ENCODE measurements at places on chromosomes 4 and X. TPM values are rescaled to one million over a fixed set of nuclear protein-coding genes. Genes with fewer than 3 reads are reported as not detected.
A peak's percentile ranks its signal among the peaks of the same experiment; 100 is the strongest.

DNA sequence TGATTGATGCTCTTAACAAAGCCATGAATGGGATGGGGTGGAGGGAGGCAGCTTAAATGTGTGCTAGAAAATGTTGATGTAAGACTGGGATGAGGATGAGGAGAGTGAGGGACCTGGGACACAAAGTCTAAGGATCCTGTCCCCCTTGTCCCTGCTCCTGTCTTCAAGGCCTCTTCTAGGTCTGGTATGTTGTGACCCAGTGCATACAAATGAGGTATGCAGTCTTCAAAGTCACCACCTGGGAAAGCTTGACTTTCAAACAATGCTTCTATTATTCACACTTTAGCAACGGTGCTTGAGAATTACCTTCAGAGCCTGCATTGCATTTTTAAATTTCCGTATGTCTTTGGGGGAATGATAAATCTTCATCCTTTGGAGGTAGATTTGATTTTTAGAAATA, 88.4 kb upstream of the SLC34A2 start:
- no peak for DNase-seq
- H3K27me3 ChIP-seq, result no peaks in the 10 kb centered on the region
- no peaks in the 10 kb centered on the region for H3K4me1 ChIP-seq
- H3K36me3 ChIP-seq, result no peaks in the 10 kb centered on the region
- H3K4me3 ChIP-seq, result no peak overlapping the region

GRCh38 chr4:99437723-99438404, 2.7 kb upstream of the ADH7 start:
- H3K36me3 ChIP-seq, result no peaks in the 10 kb centered on the region
- no peak overlapping the region for H3K27ac ChIP-seq
- no peaks in the 10 kb centered on the region for H3K4me1 ChIP-seq
- DNase-seq, result no peak

DNA sequence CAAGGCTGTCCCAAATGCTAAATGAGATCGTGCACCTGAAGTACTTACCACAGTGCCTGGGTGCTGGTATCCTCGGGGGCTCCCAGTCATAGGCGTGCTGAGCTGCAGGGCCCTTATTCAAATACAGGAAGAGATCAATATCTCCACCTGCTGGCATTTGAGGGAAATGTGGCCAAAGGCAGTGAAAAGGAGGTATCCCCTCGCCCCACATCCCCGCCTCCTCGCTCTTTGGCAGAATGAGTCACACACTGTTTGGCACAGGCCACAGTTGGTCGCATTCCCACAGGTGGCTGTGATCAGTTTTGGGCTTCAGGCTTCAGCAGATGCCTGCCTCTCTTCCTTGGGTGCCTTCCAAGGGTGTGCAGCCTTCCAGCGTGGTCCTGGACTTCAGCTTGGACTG, 28.4 kb downstream of the ZNF185 start:
- H3K4me3 ChIP-seq, result no peak overlapping the region
- no peaks in the 10 kb centered on the region for H3K27me3 ChIP-seq
- no peaks in the 10 kb centered on the region for H3K36me3 ChIP-seq
- peak; percentile 66 for DNase-seq

DNA sequence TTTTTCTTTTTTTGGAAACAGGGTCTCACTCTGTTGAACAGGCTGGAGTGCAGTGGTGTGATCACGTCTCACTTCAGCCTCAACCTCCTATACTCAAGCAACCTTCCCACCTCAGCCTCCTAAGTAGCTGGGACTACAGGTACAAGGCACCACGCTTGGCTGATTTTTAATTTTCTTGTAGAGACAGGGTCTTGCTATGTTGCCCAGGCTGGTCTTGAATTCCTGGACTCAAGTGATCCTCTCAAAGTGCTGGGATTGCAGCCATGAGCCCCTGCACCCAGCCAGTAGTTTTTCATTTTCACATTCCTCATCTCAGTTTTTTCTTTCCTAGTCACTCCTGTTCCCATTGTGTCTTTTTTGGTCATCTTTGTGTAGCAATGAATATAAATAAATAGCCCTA, 11.1 kb downstream of the USO1 start:
- no peaks in the 10 kb centered on the region for H3K27me3 ChIP-seq
- H3K4me1 ChIP-seq, result peaks cover 13% of the 10 kb centered on the region
- DNase-seq, result no peak
- no peak overlapping the region for H3K4me3 ChIP-seq

DNA sequence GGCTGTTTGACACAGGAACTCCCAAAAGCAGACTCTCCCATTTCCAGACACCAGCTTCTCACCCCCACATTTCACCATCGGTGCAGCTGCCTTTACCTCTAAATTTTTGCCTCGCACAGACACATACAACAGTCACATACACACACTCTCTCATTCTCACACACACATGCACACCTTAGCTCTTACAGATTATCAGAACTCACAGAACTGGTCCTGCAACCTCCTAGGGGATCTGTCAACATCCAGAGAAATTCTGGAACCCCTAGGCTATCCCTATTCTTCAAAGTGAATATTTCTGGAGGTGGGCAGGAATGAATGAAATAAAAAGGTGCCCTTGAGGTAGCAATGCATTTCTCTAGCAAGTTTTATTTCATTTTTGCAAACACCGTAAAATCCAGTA, 4.1 kb downstream of the HS6ST2 start:
- H3K36me3 ChIP-seq, result no peaks in the 10 kb centered on the region
- no peak overlapping the region for H3K27ac ChIP-seq
- H3K27me3 ChIP-seq, result peaks cover 27% of the 10 kb centered on the region
- DNase-seq, result no peak

GRCh38 chrX:13652287-13652793, 601 bp upstream of the TCEANC start:
- H3K4me1 ChIP-seq, result peaks cover 21% of the 10 kb centered on the region
- no peaks in the 10 kb centered on the region for H3K27me3 ChIP-seq
- peak; percentile 53 for DNase-seq
- H3K27ac ChIP-seq, result peak overlapping the region; percentile 97
- H3K4me3 ChIP-seq, result peak overlapping the region; percentile 55

DNA sequence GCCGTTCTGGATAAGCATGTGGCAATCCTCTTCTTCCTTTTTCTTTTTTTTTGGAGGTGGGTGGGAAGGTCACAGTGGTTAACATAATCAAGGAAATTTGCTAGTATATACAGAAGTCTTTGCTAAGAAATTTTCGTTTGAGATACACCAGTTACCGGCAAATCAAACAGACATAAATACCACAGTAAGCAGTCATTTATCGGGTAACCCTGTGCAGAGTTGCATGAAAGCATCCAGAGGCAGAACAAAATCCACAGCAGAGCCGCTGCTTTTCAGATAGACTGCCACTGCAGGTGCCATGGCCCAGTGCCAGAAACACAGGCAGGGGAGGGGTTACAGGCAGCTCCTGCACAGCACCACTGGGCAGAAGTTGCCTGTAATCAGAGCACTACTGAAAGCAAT, 179.1 kb upstream of the MAB21L2 start:
- no peak overlapping the region for H3K4me3 ChIP-seq
- DNase-seq, result no peak
- no peaks in the 10 kb centered on the region for H3K36me3 ChIP-seq
- no peaks in the 10 kb centered on the region for H3K27me3 ChIP-seq
- no peak overlapping the region for H3K27ac ChIP-seq
- H3K4me1 ChIP-seq, result no peaks in the 10 kb centered on the region

DNA sequence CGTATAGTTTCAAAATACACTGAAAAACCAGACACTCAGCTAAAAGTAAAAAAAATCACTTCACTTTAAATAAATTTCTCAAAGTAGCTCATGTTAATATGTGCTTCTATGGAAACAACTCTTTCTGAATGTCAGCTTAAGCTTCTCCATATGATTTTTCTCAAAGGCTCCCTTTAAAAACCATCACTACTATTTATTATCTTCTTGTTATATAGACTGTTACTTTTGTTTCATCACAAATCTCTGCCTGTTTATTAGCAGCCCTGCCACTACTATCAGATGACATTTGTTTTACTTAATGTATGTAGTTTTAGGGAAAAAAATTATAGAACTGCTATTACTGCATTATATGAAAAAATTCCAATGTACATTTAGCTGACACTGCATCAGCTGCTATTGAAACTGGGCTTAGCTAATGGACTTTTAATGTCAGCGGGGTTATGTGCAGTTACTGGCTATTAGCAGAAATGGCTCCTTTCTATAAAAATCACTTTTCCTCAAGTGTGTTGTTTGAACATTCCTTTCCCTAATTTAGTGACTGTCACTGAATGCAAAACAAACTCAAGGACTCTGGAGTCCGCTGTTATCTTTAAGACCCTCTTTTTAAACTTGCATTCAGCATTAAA, 10.8 kb downstream of the UNC5C start:
- no peaks in the 10 kb centered on the region for H3K4me1 ChIP-seq
- no peak for DNase-seq
- H3K4me3 ChIP-seq, result no peak overlapping the region
- no peak overlapping the region for H3K27ac ChIP-seq
- no peaks in the 10 kb centered on the region for H3K36me3 ChIP-seq

GRCh38 chr4:20926529-20926928, 226.3 kb downstream of the PACRGL start:
- no peaks in the 10 kb centered on the region for H3K27me3 ChIP-seq
- H3K4me3 ChIP-seq, result no peak overlapping the region
- DNase-seq, result no peak

DNA sequence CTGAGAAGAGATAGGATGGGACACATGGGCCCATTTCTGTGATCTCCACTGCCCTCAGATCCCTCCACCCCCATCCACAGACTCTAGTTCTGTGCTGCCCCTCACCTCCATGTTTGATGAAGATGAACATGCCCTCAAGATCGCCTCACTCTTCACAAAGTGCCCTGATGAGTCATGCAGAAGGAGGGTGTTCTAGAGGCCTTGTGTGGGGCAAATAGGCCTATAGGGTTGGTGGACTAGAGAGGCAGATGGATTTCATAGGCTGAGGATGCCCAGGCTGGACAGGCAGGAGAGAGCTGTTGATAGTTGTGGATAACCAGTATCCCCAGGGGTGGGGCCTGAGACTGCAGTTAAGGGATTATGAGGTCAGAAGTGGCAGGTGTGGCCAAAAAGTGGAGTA, at the start of gene CXorf65:
CXorf65 (minus strand) TSS at position 314 of the 400 bp plus-strand sequence; CDS start at position 130, 184 bp downstream.
- H3K27me3 ChIP-seq, result no peaks in the 10 kb centered on the region
- no peaks in the 10 kb centered on the region for H3K4me1 ChIP-seq
- H3K4me3 ChIP-seq, result no peak within 1 kb of the TSS
- no peaks in the 10 kb centered on the region for H3K36me3 ChIP-seq

- 0 out of 2 replicates have a peak, but pooled peaks cover 3% of the 10 kb centered on the region for H3K36me3 ChIP-seq
- no peak overlapping the region for H3K4me3 ChIP-seq
- no peak for DNase-seq
- H3K27me3 ChIP-seq, result no peaks in the 10 kb centered on the region
- no peaks in the 10 kb centered on the region for H3K4me1 ChIP-seq
These were observed 62.2 kb downstream of the EVC start for GRCh38 chr4:5773271-5773555.

DNA sequence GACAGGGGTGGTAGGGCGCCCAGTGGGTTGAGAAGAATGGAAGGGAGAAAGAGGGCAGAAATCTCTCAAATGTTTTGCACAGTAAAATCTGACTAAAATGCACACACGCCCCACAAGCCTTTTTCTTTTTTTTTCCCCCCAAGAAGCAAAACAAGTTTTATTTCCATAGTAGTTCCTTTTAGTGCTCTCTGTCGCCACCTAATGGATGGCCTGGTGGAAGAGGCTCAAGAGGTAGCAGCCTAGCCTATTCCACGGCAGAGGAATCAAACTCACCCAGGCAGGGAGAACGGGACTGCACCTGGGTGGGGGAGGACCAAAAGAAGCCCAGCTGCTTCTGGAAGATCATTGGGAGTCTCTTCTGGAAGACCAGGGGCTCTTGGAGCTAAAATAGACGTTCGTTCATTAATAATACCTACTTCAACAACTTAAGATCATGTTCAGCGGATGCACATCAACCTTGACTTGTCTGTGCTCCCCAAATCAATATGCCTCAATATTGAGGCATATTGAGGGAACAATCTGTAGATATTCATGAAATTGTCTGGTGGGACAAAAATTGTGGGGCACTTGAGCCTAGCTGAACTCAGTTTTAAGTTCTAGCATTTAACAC, 31.6 kb upstream of the IRAK1 start:
- H3K36me3 ChIP-seq, result peaks cover 4% of the 10 kb centered on the region
- H3K4me3 ChIP-seq, result no peak overlapping the region
- H3K4me1 ChIP-seq, result peaks cover 18% of the 10 kb centered on the region
- H3K27me3 ChIP-seq, result no peaks in the 10 kb centered on the region
- H3K27ac ChIP-seq, result no peak overlapping the region

GRCh38 chr4:106753426-106753825, 282.7 kb downstream of the DKK2 start:
- no peak for DNase-seq
- no peak overlapping the region for H3K27ac ChIP-seq
- no peaks in the 10 kb centered on the region for H3K4me1 ChIP-seq
- H3K4me3 ChIP-seq, result no peak overlapping the region
- no peaks in the 10 kb centered on the region for H3K27me3 ChIP-seq

- H3K27ac ChIP-seq, result no peak within 1 kb of the TSS
- no peaks in the 10 kb centered on the region for H3K27me3 ChIP-seq
- DNase-seq, result no peak
- no peak within 1 kb of the TSS for H3K4me3 ChIP-seq
- H3K36me3 ChIP-seq, result peaks cover 14% of the 10 kb centered on the region
These were observed at the start of gene ARHGAP4 for GRCh38 chrX:153925739-153926551. TSS of gene ARHGAP4 (minus strand) at chrX:153926264. CDS start at chrX:153926202, 62 bp downstream.

GRCh38 chr4:140094438-140095420, 59.3 kb downstream of the MAML3 start:
- H3K4me3 ChIP-seq, result no peak overlapping the region
- H3K27ac ChIP-seq, result peak overlapping the region; percentile 84
- H3K36me3 ChIP-seq, result no peaks in the 10 kb centered on the region
- peaks cover 95% of the 10 kb centered on the region for H3K4me1 ChIP-seq
- H3K27me3 ChIP-seq, result no peaks in the 10 kb centered on the region
- DNase-seq, result peak; percentile 74

- no peak overlapping the region for H3K27ac ChIP-seq
- no peaks in the 10 kb centered on the region for H3K36me3 ChIP-seq
- no peak for DNase-seq
- H3K4me3 ChIP-seq, result no peak overlapping the region
- H3K4me1 ChIP-seq, result no peaks in the 10 kb centered on the region
These were observed 88.4 kb downstream of the ARX start for GRCh38 chrX:24927372-24927771.

DNA sequence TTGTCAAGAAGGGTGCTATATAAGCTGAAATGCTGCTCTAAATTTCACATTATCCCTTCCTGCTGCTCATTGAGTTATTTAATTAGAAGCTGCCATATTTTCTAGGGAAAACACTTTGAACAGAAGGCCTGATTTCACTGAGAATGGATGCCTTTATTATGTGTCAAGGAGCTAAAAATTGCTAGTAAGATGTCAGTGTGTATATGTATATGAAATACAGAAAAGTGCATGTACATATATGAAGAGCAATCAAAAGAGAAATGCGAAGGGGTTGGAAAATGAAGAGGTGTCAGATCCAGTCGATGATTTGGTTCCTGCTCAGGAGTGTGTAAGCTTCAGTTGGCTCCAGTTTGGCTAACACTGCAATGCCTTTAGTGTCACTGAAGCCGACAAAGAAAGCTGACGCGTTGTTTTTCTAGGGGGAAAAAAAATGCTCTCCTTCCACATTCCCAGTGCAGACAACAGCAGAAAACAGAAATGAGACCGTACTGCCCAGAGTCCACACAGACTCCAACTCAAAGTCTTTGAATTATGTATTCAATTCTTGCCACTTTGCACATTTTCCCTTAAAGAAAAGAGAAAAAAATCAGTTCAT, 154.2 kb downstream of the NHS start:
- no peak for DNase-seq
- no peaks in the 10 kb centered on the region for H3K27me3 ChIP-seq
- H3K4me3 ChIP-seq, result no peak overlapping the region
- no peaks in the 10 kb centered on the region for H3K36me3 ChIP-seq

SLC26A1 gene
- not detected for total RNA-seq

GRIA2 gene
- total RNA-seq, result not detected

CLDN2 gene
- total RNA-seq, result 0.11 TPM

HMGB3 gene
- 233 TPM for total RNA-seq

SSX4B gene
- total RNA-seq, result 0.11 TPM

SHOX gene
- total RNA-seq, result not detected

Data from SJSA1 (cell line).